ENCODE measurements at places on chromosomes 7 and 10.

GRCh38 chr7:33940503-33940902, 35.2 kb downstream of the BMPER start:
- no peak for DNase-seq

DNA sequence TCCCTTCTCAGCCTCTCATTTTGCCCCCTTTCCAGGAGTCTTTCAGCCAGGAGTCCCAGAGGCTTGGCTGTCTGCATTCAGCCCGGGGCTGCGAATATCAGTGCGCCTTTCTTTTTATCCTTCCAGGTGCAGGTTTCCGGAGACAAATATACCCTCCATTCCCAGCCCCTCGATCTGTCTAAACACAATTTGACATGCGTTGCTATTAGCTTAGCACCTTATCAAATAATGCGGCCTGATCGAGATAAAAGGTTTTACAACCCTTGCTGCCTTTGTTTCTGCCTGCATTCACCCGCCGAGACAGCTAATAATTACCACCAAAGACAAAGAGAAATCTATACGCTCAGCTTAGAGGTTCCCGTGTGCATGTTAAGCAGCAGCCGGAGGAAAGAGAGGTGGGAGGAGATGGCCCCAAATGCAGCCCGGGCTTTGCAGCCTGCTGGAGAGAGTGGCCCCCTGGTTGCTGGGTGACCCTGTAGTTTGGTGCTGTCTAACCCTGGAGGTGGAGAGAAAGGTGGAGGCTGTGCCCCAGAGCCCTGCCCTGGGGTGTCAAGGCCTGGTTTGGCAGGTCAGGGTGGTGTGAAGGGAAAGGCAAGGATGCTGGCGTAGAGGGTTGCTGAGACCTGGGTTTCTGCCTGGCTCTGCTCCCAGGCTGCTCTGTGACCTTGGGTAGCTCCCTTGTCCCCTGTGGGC, 185.3 kb downstream of the RPS24 start:
- DNase-seq, result no peak

DNA sequence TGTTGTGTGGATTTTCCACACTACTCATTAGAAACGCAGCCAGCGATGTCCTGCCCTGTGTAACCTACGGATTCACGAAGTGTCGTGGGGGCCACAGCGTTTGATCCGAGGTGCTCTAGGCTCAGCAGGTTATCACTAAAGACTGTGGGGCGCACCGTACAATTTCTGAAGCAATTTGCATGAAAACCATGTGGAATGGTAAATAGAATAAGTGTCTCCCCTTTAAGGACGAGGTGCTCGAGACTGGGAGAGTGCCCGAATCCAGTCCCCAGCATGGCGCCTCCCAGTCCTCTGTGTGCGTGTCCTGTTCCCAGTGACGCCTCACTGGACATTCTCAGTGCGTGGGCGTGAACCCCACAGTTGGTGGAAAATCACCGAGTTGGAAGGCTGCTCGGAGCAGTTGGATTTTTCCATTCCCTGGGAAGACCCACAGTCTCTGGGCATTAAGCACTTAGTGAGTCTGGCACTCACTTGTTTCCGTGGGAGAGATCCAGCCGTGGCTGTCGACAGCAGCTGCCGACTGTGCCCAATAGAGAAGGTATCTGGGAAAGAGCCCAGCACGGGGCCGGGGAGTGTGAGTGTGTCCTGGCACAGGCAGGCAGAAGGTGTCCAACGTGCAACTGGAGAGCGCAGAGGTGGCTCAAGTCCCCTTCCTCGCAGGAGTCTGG, 37.0 kb downstream of the PFKP start:
- no peak for DNase-seq

GRCh38 chr10:125871338-125871737, 9.8 kb downstream of the DHX32 start:
- no peak for DNase-seq

- DNase-seq, result no peak
These were observed 39.1 kb upstream of the TMEM236 start for GRCh38 chr10:17712717-17713471.

- DNase-seq, result no peak
These were observed 28.9 kb upstream of the MRPS33 start for GRCh38 chr7:141043616-141044015.

DNA sequence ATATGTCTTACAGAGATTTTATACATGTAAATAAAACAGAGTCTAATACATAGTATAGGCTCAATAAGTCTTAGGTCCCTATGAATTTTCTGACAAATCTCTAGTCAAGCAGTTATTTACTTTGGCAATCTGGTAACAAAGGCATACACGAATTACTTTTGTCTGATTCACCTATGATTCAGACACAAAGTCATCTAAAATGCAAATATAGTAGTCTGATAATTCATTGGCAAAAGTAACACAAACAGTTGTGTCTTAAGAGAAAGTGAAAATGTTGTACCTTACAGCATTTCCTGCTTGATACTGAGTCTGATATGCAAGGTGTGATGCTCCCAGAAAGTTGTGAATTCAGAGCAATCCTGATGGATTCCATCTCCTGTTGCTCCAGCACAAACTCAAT, 209.4 kb upstream of the PRSS1 start:
- no peak for DNase-seq

GRCh38 chr7:158947627-158948026, 91.3 kb downstream of the DYNC2I1 start:
- no peak for DNase-seq

- DNase-seq, result no peak
These were observed 16.8 kb upstream of the CSGALNACT2 start for GRCh38 chr10:43121444-43121843.

DNA sequence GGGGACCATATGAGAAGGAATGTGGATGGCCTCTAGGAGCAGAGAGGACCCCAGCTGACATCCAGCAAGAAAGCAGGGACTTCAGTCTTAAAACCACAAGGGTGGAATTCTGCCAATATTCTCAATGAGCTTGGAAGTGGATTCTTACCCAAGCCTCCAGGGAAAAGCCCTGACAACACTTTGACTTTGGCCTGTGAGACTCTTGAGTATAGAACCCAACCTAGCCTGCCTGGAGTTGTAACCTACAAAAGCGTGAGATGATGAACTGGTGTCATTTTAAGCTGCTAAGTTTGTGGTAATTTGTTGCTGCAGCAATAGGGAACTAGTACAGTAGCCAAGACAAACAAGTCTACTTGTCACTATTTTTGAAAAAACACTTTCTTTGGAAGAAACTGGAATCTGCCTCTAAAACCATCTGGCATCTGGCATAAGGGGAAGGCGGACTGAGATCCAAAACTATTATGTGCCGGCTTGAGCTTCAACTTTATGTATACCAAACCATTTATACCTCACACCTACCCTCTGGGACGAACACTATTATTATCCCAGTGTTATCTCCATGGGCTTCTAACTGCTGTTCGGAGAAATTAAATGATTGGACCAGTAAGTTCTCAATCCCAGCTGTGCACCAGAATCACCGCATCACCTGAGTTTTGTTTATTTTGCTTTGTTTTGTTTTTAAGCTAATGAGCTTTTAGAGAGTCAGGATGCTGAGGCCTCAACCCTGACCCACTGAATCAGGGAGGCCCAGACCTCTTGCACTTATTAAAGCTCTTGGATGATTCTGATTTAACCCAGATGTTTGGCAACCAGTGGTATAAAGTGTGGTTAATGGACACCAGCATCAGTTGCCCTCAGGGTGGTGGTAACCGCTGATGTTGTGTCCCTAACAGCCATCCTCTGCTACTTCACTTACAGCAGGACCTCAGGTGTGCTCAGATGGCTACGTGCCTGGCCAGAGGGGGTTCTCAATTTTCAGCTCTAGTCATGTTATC, 83.0 kb downstream of the C1GALT1 start:
- DNase-seq, result no peak

GRCh38 chr10:127161482-127161881, 34.9 kb downstream of the INSYN2A start:
- no peak for DNase-seq

- DNase-seq, result no peak
These were observed 315.5 kb upstream of the NPVF start for GRCh38 chr7:25543798-25544197.

DNA sequence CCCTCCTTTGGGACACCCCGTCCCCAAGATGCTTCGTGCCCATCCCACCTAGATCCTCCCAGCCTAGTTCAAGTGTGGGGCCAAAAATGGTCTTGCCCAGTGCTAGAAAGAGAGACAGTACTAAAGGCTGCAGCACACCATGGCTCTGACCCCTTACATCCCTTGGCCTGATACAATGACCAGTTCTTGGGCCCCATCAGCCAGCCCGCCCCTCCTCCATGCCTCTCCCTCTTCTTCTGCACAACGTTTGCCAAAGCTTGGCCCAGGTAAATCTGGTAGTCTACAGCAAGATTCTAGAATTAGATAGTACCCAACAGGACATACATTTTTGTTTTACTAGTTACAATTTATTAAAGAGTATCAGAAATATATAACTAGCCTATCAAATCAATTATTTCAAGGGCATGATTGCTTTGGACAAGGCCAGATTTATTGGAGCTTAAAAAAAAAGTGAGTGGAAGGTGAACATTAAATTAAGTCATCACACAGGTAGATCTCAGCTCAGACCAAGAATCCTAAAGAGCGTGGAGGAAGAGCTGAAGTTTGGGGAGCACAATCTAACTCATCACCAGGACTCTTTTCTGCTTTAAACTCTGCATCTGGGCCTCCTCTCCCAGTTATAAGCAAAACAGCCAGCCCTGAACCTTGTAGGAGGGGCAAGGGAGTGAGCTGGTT, 69.8 kb downstream of the ZMIZ1 start:
- no peak for DNase-seq

- DNase-seq, result no peak
These were observed 116.8 kb upstream of the TBX20 start for GRCh38 chr7:35370687-35371086.

- DNase-seq, result no peak
These were observed 926 bp upstream of the PCBD1 start for GRCh38 chr10:70889291-70889690.

GRCh38 chr7:95276114-95276513, 48.2 kb downstream of the PON1 start:
- no peak for DNase-seq

- DNase-seq, result no peak
These were observed 193.4 kb upstream of the ZMIZ1 start for GRCh38 chr10:78875331-78875877.

- DNase-seq, result no peak
These were observed 277.5 kb downstream of the CSTF2T start for GRCh38 chr10:51421853-51422252.
